ENCODE measurements at places on chromosomes 4 and X. TPM values are rescaled to one million over a fixed set of nuclear protein-coding genes. Genes with fewer than 3 reads are reported as not detected.

GRCh38 chr4:161987611-161988010 lies 176.2 kb downstream of the FSTL5 start:
- no peaks in the 10 kb centered on the region for H3K4me1 ChIP-seq
- no peaks in the 10 kb centered on the region for H3K27me3 ChIP-seq
- no peak for DNase-seq
- no peak overlapping the region for H3K27ac ChIP-seq
- H3K36me3 ChIP-seq = no peaks in the 10 kb centered on the region

DNA sequence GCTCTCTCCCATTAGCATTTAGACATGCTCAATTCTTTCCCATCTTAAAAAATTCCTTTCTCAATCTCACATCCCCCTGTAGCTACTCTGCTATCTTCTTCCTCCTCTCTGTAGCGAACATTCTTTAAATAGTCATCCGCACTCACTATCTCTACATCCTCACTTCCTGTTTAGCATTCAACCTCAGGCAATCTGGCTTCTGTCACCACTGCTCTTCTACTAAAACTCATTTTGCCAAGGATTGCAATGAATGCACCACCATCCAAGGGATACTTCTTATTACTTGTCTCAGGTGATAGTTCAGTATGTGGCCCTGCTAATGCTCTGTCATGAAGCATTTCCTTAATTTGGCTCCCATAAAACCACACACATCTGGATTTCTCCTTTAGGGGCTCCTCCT lies 10.9 kb upstream of the TET2 start:
- no peaks in the 10 kb centered on the region for H3K27me3 ChIP-seq
- H3K4me1 ChIP-seq = peaks cover 7% of the 10 kb centered on the region
- no peak overlapping the region for H3K27ac ChIP-seq
- no peak overlapping the region for H3K4me3 ChIP-seq
- no peaks in the 10 kb centered on the region for H3K36me3 ChIP-seq
- DNase-seq = no peak

- no peak overlapping the region for H3K27ac ChIP-seq
- no peak for DNase-seq
- H3K4me1 ChIP-seq = no peaks in the 10 kb centered on the region
- H3K27me3 ChIP-seq = no peaks in the 10 kb centered on the region
These were observed 10.2 kb upstream of the BBS12 start for GRCh38 chr4:122722256-122722655.

GRCh38 chrX:21946925-21947641 lies 6.6 kb downstream of the SMS start:
- H3K27me3 ChIP-seq = no peaks in the 10 kb centered on the region
- peaks cover 15% of the 10 kb centered on the region for H3K4me1 ChIP-seq
- no peaks in the 10 kb centered on the region for H3K36me3 ChIP-seq
- no peak overlapping the region for H3K27ac ChIP-seq
- no peak for DNase-seq

- no peaks in the 10 kb centered on the region for H3K4me1 ChIP-seq
- H3K27ac ChIP-seq = no peak overlapping the region
- H3K4me3 ChIP-seq = no peak overlapping the region
- no peaks in the 10 kb centered on the region for H3K36me3 ChIP-seq
These were observed 75.5 kb downstream of the ANXA10 start for GRCh38 chr4:168167714-168168284.

DNA sequence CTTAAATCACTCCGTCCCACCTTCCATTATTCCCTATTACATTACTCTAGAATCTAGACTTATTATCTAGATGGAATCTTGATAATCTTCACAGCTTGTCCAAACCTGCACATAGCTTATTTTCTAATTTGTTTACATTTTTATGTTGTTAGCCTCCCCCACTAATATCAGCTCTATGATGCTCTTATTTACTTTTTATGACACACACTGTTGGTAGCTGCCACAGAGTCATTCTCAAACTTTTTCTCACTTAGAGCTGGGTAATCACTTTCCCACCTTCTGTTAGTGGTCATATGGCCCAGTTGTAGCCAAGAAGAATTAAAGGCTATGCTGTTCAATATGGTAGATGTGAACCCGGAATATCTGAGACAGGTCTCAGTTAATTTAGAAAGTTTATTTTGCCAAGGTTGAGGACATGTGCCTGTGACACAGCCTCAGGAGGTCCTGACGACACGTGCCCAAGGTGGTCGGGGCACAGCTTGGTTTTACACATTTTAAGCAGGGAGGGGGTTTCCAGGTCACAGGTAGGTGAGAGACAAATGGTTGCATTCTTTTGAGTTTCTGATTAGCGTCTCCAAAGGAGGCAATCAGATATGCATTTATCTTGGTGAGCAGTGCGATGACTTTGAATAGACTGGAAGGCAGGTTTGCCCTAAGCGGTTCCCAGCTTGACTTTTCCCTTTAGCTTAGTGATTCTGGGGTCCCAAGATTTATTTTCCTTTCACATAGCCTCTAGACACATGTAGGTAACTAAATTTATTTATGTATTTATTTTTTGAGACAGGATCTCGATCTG lies 7.0 kb upstream of the ADGRA3 start:
- no peak overlapping the region for H3K27ac ChIP-seq
- no peaks in the 10 kb centered on the region for H3K27me3 ChIP-seq
- DNase-seq = no peak
- no peak overlapping the region for H3K4me3 ChIP-seq

DNA sequence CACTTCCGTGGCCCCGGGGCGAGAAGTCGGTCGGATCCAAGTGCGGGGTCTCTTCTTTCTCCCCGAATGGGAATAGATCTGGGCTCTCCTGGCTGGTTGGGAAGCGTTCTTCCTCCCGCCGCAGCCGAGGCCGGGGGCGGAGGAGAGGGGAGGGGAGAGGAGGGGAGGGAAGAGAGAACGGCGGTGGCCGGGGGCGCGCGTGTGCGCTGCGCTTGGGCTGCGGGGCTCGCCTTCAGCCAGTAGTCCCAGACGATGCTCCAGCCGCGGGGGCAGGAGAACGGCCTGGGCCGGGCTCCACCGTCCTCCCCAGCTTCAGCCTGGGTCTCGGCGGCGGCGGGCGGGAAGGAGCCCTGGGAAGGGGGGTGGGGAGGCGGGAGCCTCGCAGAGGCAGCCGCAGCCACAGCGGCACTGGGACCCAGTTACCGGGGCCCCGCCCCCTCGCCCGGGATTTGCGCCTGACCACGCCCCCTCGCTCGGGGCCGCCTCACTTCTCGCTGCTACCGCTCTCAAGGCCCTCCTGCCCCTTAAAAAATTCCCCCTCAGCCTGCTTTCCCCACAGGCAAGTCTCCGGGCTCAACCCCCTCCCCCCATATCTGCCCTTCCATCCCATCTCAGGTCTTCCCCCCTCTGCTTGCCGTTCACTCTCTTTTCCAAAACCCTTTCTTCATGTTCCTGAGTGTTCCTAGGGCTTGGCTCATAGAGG lies at the start of gene FGD1:
Gene FGD1 (minus strand): TSS at position 421 of the 703 bp plus-strand sequence. CDS start 802 bp downstream, outside the sequence.
- no peaks in the 10 kb centered on the region for H3K36me3 ChIP-seq
- no peaks in the 10 kb centered on the region for H3K27me3 ChIP-seq
- DNase-seq = no peak
- H3K27ac ChIP-seq = no peak within 1 kb of the TSS
- H3K4me1 ChIP-seq = no peaks in the 10 kb centered on the region

GRCh38 chr4:123892368-123892976 lies 495.9 kb downstream of the SPRY1 start:
- H3K27me3 ChIP-seq = no peaks in the 10 kb centered on the region
- H3K4me1 ChIP-seq = no peaks in the 10 kb centered on the region
- no peak overlapping the region for H3K27ac ChIP-seq

DNA sequence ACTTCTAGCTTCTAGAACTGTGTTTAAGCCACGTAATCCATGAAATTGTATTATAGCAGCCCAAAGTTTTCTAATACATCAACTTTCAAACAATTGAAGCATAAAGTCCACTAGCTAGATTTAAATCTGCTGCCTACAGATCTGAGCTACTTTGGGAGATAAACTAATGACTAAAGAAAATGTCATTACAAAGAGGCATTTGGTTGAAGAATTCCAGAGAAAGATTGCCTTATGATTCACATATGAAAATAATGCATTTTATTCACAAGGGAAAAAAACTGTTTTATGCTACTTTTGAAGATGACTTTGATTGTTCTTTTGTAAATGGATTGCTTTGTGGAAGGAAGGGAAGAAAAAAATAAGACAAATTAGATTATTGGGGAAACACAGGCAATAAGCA lies 124.1 kb upstream of the SLIT2 start:
- no peak for DNase-seq
- no peaks in the 10 kb centered on the region for H3K4me1 ChIP-seq
- no peaks in the 10 kb centered on the region for H3K27me3 ChIP-seq
- H3K27ac ChIP-seq = no peak overlapping the region
- H3K4me3 ChIP-seq = no peak overlapping the region
- no peaks in the 10 kb centered on the region for H3K36me3 ChIP-seq

DNA sequence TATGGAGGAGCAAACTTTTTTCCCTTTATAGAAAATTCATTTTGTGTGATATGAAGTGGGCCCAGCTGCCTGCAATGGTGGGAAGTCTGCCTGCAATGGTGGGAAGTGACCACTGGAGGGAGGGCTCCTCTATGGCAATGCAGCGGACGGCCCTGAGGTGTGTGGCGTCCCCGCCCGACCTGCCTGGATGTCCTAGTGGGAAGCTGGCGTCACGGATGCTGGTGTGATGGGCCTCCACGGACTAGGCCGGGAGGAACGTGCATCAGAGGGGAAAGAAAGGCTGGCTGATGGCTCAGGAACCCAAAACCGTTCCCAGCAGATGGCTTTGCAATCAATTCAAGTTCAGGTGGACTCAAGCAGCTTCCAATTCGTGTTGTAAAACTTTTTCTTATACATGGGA lies 177.9 kb downstream of the AFAP1 start:
- DNase-seq = peak; percentile 71
- no peaks in the 10 kb centered on the region for H3K4me1 ChIP-seq
- H3K4me3 ChIP-seq = no peak overlapping the region
- H3K27me3 ChIP-seq = no peaks in the 10 kb centered on the region
- no peak overlapping the region for H3K27ac ChIP-seq
- H3K36me3 ChIP-seq = no peaks in the 10 kb centered on the region

- no peaks in the 10 kb centered on the region for H3K36me3 ChIP-seq
- peak overlapping the region; percentile 57 for H3K4me3 ChIP-seq
- no peak for DNase-seq
- peaks cover 22% of the 10 kb centered on the region for H3K4me1 ChIP-seq
- H3K27me3 ChIP-seq = no peaks in the 10 kb centered on the region
These were observed 53.8 kb upstream of the HGFAC start for GRCh38 chr4:3387943-3388361.

GRCh38 chr4:77854431-77855111 lies 8.1 kb upstream of the MRPL1 start:
- H3K4me3 ChIP-seq = no peak overlapping the region
- no peaks in the 10 kb centered on the region for H3K4me1 ChIP-seq
- no peak for DNase-seq
- H3K27me3 ChIP-seq = no peaks in the 10 kb centered on the region

- H3K27ac ChIP-seq = no peak within 1 kb of the TSS
- H3K27me3 ChIP-seq = no peaks in the 10 kb centered on the region
- no peaks in the 10 kb centered on the region for H3K36me3 ChIP-seq
- no peak within 1 kb of the TSS for H3K4me3 ChIP-seq
- no peaks in the 10 kb centered on the region for H3K4me1 ChIP-seq
These were observed at the start of gene BEND4 for GRCh38 chr4:42152507-42153504. Gene BEND4, minus strand, starts transcription at chr4:42152655. Its CDS starts 512 bp downstream, at chr4:42152143.

DNA sequence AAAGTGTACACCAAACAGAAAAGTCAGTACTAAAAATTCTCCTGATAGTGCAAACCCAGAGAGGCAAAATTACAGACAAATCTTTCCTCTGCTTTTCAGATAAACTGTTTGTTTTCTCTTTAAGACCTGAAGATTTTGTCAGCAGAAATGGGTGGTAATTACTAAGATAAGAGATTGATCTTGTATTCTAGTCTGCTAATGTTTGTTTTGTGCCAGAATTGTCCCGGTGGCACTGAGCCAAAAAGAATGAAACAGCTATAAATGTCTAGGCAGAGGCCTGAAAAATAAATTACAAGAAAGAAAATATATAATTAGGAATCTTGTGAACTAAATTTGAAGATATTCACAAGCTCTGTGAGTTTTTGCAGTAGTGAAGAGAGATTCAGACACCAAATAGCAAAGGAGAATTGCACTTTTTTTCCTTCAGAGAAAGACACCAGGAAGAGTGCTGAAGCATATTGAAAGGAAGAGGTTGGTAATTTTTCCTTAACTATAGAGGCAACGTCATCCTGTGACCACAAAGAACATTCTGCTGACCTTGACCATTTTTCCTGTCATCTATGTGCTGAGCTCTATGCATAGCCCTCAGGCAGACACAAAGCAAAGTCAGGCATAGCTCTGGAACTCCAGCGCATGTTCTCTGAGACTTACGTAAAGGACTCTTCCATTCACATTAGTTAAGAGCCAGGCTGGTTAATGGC lies 314.5 kb upstream of the RASGEF1B start:
- no peak overlapping the region for H3K4me3 ChIP-seq

GRCh38 chrX:69988955-69989394 lies 60.8 kb downstream of the AWAT2 start:
- no peak overlapping the region for H3K4me3 ChIP-seq
- no peaks in the 10 kb centered on the region for H3K4me1 ChIP-seq
- H3K36me3 ChIP-seq = no peaks in the 10 kb centered on the region
- H3K27me3 ChIP-seq = no peaks in the 10 kb centered on the region
- H3K27ac ChIP-seq = no peak overlapping the region
- no peak for DNase-seq

The SPACA5 gene
- not detected for total RNA-seq

The FGF5 gene
- total RNA-seq = not detected

The HDX gene
- total RNA-seq = 12.2 TPM

The CYTL1 gene
- not detected for total RNA-seq

The CFAP47 gene
- total RNA-seq = 0.22 TPM

The FGA gene
- total RNA-seq = not detected

The TAF7L gene
- not detected for total RNA-seq

The ATP2B3 gene
- total RNA-seq = not detected

The POLN gene
- total RNA-seq = 2.7 TPM

The SULT1B1 gene
- not detected for total RNA-seq

The MND1 gene
- 46.9 TPM for total RNA-seq
